Spleen (tissue), 13 donors: ENCODE measurements at places on chromosomes 5 and 9.

- H3K36me3 ChIP-seq, result no peaks in the 10 kb centered on the region
- H3K27me3 ChIP-seq, result no peaks in the 10 kb centered on the region
- DNase-seq, result no peak
Measured at GRCh38 chr9:98913044-98913443, 30.7 kb upstream of the COL15A1 start.

- no peaks in the 10 kb centered on the region for H3K27me3 ChIP-seq
- no peaks in the 10 kb centered on the region for H3K4me1 ChIP-seq
- DNase-seq, result no peak
- H3K4me3 ChIP-seq, result no peak overlapping the region
- H3K27ac ChIP-seq, result no peak overlapping the region
Measured at GRCh38 chr5:80064124-80064523, 29.0 kb downstream of the THBS4 start.

DNA sequence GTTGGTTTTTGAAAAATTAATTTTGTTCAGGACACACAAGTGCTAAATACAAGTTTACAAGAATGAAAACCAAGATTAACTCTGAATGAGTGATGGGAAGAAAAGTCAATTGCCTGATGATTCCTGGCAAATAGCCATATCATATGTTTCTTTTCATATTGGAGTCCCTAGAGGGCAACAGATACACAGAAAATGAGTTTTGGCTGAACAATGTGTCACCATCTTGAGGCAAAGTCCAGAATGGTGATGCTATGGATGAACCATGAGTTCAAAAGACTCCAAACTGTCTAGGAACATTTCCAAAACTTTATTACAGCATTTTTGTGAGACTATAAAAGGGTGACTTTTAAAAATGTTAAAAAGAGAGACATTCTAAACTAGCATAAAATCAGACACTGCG lies 382.9 kb downstream of the TMEM161B start:
- H3K27me3 ChIP-seq, result no peaks in the 10 kb centered on the region
- H3K4me1 ChIP-seq, result no peaks in the 10 kb centered on the region
- no peaks in the 10 kb centered on the region for H3K36me3 ChIP-seq
- H3K27ac ChIP-seq, result no peak overlapping the region

DNA sequence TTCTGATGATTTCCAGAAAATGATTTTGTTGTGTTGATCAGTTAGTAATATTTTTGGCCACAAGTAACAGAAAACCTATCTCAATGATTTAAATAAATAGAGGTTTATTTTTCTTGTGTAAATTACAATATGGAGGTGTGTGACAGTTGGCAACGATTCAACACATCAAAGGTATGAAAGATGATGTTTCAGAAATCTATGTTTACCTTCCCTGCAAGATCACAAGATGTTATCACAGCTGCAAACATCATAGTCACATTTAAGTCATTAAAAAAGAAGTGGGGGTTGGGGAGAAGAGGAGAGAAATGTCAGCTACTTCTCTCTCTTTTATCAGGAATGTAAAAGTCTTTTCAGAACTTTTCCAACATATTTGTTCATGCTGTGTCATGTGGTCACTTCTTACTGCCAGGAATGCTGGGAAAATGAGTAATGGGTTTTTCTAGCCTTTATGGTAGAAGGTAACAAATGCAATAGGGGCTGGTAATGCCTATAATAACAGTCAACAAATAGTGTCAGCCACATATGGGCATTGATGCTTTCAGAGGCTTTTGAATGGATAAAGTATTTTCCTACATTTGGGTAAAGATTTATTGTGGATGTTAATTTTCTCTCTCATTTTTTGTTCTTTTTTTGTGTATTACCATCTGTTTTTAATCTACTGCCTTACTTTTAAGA lies 742.7 kb downstream of the TLE1 start:
- no peaks in the 10 kb centered on the region for H3K27me3 ChIP-seq
- no peaks in the 10 kb centered on the region for H3K4me1 ChIP-seq
- DNase-seq, result no peak
- no peak overlapping the region for H3K4me3 ChIP-seq

GRCh38 chr5:30871196-30871595 lies 322.3 kb upstream of the CDH6 start:
- no peak overlapping the region for H3K4me3 ChIP-seq
- no peak overlapping the region for H3K27ac ChIP-seq
- no peak for DNase-seq
- H3K36me3 ChIP-seq, result no peaks in the 10 kb centered on the region
- no peaks in the 10 kb centered on the region for H3K27me3 ChIP-seq
